Esophagus squamous epithelium (tissue), 5 donors: ENCODE measurements at places on chromosomes 16 and 17.

GRCh38 chr17:73231395-73231794, 30.3 kb downstream of the CPSF4L start:
- no peak for DNase-seq

- DNase-seq = no peak
Observed at GRCh38 chr17:17766077-17766743, 70.6 kb downstream of the SREBF1 start.

- DNase-seq = no peak
Observed at GRCh38 chr17:78523934-78524655, 53.1 kb downstream of the DNAH17 start.

DNA sequence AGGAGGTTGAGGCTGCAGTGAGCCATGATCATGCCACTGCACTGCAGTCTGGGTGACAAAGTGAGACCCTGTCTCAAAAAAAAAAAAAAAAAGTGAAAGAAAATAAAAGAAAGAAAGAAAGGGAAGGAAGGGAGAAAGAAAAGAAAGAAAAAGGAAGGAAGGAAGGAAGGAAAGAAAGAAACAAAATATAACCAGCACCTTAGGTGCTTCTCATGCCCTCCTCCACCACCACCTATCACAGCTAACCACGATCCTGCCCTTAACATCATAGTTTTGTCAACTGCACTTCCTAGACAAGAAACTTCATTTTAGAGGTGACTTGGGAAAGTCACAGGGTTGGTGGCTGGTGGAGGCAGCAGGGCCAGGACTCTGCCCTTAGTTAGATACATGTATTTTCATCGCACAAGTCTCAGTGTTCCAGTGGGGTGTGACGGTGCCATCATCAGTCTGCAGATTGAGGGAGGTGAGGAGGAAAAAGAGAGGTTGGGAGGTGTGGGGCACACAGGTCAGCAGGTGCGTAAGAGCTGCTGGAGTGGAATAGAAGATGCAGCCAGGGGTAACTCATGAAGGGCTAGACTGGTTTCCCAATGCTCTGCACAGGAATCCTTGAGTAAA, 10.0 kb downstream of the SUPT4H1 start:
- no peak for DNase-seq

DNA sequence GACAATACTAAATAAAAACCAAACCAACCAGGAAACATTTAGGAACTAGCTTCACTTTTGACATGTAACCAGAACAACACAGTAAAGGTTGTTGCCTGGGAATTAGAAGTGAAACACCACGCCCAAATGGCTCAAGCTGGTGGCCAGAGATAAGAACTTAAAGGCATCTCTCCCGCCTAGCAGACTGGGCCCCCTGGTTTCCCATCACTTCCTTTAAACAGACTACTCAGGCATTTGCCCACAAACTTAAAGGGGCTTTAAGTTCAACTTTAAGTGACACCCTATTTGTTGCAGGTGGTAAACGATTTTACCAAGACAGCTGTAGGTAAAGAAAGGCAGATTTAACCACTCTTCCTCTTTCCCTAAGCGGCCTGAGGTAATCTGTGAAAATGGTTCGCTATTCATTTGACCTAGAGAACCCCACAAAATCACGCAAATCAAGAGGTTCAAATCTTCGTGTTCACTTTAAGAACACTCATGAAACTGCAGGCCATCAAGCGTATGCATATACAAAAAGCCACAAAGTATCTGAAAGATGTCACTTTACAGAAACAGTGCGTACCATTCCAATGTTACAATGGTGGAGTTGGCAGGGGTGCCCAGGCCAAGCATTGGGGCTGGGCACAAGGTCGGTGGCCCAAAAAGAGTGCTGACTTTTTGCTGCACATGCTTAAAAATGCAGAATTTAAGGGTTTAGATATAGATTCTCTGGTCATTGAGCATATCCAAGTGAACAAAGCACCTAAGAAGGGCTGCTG, 40.8 kb upstream of the BPTF start:
- no peak for DNase-seq

DNA sequence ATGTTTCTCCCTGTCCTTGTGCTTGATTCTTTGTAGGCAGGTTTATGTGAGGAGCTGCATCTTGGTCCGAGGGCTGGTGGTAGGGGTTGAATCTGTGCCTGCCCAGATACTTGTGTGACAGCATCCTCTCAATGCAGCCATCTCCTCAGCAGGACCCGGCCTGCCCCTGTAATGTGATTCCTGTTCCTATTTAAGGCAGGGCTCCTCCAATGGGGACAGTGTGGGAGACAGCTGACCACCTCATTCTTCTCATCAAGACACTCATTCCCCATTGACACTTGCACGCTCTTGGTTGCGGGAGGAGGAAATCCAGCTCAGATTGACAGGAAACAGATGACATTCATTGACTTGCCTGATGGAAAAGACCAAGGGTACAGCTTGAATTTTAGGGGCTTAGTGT, 384.5 kb downstream of the CPPED1 start:
- DNase-seq = no peak

- DNase-seq = no peak
Observed at GRCh38 chr17:1793447-1793806, 31.6 kb downstream of the SERPINF1 start.

DNA sequence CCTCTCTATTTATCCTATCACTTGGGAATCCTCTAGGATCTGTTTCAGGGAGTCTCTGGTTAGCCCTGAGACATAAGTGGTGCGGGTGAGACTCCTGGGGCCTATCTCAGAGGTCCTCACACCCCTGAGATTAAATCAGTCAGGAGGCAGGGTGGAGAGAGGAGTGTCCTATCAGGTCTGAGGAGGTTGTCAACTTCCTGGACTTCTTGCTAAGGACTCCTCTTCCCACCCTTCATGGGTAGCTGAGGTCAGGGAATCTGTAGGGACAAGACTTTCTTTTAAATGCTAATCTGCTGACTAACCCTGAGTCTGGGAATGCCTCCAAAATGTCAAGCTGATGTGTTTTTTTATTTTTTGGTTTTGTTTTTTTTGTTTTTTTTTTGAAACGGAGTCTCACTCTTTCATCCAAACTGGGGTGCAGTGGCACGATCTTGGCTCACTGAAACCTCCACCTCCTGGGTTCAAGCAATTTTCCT, 6.6 kb upstream of the ARMC5 start:
- DNase-seq = no peak

DNA sequence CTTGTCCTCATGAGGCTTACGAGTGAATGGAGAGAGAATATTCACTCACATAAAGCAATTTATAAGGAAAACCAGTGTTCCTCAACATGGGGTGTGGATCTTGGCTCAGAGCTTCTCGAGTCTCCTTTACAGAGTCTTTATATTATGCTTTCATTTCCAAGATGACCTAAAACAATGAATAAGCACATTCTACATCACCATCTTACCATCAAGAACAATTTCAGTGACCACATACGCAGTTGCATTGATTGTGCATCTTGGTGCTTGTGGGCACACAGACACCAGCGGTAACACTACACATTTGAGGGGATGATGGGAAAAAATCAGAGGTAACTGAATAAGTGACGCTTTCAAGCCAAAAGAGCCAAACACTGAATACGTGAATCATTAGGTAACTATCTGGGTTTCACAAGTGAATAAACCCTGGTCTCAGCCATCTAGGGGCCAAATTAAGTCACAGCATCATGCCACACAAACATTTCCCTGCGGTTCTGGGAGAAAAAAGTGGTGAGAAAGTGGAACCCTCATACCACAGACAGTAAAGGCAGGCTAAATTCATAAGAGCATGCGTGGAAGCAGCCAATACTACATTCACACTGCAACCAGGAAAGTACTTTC, 9.4 kb downstream of the CWC25 start:
- no peak for DNase-seq
